ENCODE measurements at places on chromosomes 7 and 10.

DNA sequence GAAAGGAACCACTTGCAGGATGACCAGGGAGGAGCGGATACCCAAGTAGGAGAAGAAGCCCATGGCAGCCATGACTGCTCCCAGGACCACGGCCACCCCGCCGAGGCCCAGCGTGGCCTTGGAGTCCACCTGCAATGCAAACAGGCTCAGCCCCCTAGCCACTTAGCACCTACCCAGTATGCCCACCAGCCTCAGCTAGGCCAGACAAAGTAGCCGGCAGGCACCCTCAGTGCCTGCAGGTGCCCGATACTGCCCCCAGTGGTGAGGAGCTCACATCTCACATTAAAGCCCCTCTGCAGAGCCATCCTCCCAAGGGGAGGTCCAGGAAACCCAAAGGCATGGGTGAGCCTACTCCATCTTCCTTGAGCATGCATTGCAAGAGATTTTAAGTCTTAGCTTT, 6.6 kb downstream of the NPC1L1 start:
- DNase-seq = peak; percentile 32

DNA sequence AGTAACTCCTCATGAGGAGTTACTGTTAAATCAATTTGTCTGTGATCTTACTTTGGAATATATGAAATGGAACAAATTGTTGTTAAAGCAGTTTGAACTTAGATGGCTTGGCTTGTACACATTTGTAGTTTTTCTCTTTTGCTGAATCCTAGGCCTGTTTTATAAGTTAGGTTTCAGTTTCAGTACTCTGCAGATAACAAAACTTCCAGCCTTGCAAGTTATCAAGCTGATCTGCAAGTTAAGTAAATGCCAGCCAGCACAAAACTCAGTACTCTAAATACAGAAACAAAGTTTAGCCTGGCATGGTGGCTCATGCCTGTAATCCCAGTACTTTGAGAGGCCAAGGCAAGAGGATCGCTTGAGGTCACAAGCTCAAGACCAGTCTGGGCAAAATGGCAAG, 25.0 kb upstream of the PAXIP1 start:
- no peak for DNase-seq

GRCh38 chr10:5553400-5554170, 28.8 kb downstream of the CALML3 start:
- DNase-seq = no peak

DNA sequence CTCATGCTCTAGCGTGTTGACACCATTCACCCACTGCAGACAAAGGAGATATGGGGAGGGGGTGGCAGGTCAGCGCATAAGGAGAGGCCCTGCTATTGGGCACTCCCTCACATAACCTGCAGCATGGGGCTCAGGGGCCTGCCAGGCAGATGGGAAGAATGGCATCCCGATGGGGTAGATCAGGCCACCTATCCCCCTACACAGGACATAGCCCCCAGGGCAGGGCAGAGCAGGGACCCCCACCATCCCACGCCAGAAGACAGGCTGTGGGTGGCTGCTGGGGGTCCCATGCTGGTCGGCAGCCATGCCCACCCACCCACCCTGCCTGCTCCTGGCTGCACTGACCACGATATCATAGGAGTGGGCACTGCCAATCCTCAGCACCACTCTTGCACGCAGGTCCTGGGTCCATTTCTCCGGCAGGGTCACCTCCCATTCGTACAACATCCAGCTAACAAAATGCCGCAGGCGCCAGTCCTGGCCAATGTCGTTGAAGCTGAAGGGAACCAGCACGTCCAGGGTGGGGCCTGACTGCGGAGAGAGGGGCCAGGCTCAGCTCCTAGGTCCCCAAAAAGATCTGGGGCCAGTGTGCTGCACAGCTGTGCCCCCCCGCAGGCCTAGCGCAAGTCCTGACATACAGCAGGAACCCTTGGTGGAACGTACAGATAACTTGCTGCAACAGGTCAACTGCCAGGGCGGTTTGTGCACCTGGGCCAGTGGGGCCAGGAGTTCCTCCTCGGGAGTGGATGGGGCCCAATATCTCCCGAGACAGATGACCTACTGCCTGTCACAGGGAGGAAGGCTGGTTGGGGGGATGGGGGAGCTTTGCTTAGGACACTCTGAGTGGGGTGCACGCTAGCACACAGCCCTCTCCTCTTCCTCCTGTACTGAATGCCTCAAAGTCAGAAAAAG, 45.9 kb upstream of the ZNF479 start:
- no peak for DNase-seq

DNA sequence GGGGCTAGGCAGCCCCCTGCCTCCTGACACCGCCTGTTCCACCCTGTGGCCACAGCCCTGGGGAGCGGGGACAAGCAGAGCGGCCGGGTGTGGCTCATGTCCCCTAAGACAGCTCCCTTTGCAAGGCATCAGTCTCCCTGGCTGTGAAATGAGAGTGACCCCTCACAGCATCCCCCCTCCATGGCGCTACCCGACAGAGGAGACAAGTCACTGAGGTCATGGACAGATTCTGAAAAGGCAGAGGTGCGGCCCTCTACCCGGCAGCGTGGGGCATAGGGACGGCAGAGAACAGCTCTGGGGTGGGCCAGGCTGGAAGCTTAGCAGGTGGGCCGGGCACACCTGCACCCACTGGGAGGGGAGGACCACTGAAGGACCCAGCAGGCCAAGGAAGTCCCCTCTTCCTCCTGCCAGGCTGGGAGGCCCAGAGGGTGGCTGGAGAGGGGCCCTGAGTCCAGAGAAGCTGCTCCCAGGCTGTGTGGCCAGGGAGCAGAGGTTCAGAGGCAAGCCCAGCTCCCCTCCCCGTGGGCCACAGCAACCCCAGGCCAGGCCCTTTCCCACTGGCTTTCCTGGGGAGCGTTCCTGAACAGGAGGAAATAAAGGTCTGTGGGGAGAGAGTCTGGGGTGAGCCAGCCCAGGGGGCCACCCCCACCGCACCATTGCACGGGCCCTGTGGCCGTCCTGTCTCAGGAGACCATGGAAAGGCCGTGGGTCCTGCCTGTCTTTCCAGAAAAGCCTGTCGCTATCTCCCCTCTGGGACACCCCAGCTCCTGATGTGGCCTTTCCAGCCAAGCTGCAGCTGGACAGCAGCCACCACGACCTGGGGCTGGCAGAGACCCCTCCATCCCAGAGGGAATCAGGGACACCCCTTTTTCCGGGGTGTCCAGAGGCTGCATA, 1.7 kb downstream of the ADAP1 start:
- no peak for DNase-seq

DNA sequence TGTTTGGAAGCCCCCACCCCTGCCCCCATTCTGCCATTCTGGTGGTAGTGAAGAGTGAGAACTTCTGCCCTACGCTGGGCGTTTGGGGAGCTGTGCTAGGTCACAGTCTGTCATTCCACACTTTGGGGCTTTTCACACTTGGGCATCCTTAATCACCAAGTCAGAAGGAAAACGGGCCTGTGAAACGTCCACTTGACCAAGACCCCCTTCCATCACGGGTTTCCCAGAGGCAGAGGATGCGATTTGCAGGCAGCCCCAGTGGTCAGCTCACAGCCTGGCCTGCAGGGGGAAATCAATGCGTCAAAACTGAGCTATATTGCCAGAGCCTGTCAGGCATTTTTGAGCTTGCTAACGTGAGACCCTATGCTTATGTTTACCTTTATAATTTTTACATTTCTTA, 663.3 kb upstream of the MGMT start:
- no peak for DNase-seq

DNA sequence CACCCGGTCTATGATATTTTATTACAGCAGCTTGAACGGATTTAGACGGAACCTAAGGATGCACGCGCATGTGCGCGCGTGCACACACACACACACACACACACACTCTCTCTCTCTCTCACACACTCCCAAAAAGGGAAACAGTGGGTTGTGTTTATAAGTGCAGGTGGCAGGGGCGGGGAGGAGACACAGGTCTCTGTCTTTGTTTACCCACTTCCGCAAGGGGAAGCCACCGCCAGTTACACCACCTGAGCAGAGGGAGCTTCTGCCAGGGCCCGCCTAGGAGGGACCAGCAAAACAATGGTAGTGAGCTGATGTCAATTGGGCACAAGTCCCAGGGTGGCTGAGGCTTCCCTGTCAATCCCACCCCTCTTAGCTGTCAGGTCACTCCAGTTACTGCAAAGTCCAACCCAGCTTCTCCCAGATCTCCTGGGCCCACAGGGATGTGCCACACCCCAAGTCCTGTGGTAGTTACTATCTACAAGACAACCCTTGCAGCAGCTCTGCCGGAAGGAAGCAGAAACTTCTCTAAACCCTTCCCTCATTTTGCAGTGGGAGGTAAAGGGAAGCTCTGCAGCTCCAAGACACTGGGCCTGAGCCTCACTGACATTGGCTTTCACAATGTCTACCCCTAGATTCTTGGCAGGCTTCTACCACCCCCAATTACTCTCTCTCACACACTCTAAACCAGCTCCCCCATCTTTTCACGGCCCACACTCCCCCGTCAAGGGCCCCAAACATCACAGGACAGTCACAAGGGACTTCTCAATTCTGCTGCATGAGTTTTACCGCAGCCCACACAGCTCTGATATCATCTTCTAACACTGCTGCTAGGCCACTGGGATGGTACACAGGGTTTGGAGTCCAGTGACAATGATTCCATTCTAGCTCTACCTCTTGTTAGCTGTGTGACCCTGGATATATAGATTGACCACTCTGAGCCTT, 17.6 kb downstream of the ANXA11 start:
- no peak for DNase-seq

DNA sequence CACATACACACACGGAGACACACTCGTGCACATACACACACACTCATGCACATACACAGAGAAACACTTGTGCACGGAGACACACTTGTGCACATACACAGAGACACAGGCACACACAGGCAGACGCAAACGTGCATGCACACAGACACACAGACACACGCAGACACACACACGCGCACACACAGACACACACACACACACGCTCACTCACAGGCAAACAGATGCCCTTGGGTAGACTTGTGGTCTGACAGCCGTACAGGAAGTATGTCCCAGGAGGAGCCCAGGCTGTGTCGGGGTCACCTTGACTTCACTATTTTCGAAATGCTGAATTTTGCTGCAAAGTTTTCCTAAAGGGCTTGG, 538.0 kb downstream of the DNAJB6 start:
- no peak for DNase-seq

DNA sequence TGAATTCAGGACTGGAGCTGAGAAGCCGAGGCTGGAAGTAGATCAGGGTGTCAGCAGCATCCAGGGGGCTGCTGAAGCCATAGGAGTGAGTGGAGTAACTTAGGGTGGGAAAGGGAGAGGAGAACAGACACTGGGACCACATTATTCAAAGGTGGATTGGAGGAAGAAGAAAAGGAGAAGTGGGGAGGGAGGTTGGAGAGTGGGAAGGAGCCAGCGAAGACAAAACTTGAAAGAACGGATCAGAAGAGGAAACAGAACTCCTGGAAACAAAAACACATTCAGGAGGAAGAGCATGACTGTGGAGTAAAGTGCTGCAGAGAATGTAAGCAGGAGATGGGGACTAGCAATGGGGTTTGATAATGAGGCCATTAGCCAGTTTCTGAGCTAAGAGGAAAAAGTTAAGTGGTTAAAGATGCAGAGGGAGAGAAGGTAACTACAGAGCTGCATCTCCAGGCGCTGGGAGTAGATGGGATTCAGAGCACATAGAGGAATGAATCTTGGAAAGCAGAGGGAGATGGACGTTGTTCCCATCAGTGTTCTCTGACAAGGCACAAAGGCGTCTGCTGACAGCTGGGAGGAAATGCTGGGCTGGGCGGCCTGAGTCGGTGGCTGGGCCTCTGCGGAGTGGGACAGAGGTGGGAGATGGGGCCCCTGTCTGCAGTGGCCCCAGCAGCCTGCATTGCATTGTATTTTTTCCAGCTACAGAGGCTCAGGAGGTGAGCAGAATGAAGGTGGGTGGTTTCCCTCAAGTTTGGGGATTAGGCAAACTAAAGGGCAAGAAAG, 63.1 kb upstream of the LEP start:
- DNase-seq = no peak

GRCh38 chr7:40983111-40983510, 719.8 kb downstream of the INHBA start:
- no peak for DNase-seq

DNA sequence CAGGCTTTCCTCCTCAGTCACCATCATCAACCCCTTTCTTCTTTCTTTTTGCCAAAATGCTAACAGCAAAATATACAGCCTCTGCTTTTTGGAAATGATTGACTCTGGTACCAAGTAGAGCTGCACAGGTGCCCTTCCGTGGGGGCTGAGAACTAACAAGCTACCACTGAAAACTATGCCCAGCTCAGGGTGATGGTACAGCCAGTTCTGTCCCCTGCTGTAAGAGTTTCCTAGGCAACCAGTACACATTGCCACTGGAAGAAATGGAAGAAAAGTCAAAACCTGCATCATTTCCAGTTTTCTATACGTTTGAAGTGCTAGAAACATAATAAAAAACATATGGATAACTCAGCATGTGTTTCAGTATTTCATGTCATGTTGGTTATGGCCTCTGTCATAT, 297.5 kb downstream of the PRKG1 start:
- no peak for DNase-seq

DNA sequence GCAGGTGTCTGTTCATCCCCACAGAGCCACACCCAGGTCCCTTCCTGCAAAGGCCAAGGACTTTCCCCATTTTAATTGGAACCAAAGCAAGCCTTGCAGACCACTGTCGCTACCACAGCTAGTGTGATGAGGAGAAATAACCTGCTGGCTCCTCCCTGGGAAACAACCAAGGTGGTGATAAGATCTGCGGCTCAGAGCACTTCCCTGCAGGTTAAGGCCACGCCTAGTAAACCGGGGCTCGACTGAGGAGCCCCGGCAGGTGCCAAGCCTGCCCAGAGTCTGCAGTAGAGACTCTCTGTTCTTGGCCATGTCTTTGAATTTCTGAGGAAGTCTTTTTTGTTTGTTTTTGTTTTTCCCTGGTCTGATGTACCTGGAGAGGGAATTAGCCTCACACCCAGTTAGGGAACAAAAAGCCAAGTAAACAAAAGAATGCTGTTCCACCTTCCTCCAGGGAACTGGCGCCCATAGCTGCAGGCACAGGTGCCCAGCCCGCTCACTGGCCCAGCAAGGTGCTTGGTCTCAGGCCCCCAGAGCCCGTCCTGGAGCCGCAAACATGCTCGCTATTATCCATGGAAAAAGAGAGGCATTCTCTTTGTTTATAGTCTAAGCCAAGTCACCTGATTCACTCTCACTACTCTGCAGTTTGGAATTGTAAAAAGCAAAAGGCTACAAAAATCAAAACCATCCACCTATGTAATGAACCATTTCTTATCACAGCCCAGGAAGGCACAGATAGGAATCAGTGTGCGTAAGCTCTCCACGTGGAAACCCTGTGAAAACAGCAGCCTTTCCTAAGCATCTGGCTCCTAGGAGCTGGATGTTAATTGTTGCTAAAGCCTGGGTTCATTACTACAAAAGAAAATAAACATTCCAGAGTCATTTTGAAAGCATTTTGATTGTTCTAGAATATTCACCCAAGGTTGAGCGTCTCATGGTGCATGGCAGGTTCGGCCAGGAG, 2.7 kb downstream of the GPR146 start:
- DNase-seq = no peak

DNA sequence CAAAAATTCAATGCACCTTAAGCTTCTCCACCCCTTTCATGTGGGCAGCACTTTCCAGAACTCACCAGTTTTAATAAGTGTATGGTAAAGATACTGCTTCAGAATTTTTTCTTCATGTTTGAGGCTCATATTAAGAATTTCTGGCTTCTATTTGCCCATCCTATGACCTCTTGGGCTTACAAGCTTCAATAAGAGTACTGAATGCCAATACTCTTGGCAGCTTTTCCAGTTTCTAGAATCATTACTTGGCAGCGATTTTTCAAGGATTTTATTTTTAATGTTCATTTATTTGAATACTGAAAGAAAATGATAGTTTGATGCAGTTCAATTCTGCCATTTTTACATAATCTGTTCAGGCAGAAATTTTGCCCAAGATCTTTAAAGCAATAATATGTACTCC, 242.1 kb upstream of the KCND2 start:
- no peak for DNase-seq

- DNase-seq = no peak
Observed at GRCh38 chr10:131773370-131774343, 127.2 kb upstream of the PPP2R2D start.
